Left forelimb (tissue), 1 donor: ENCODE measurements at places on chromosomes 5 and 9.

- no peak for DNase-seq
These were observed 196.7 kb downstream of the TENT4A start for GRCh38 chr5:6909901-6910300.

- DNase-seq, result no peak
These were observed 26.0 kb upstream of the OLFM1 start for GRCh38 chr9:135061441-135061840.

DNA sequence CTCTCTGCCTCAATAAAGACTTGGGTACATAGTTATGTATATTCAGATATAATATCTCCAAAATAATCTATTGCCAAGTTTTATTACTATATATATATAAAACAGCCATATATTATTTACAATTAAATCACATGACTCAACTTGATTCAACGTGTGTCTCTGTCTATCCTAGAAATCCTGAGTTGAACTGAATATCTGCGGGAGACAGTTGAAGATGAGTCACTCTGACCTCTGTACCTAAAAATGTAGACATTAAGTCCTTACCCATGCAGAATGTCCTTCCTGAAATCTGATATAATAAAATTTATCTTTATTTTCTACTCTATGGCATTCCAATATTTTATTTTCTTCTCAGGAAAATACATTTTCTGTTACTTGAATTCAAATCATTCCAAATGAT is 218.2 kb upstream of the PRDM9 start:
- no peak for DNase-seq

GRCh38 chr5:133938039-133938821 is 30.2 kb downstream of the C5orf15 start:
- no peak for DNase-seq

- no peak for DNase-seq
These were observed 497.0 kb downstream of the RAB3C start for GRCh38 chr5:59079622-59080620.

GRCh38 chr5:83810511-83810910 is 89.9 kb upstream of the HAPLN1 start:
- no peak for DNase-seq

GRCh38 chr5:101278011-101278687 is 375.1 kb upstream of the ST8SIA4 start:
- no peak for DNase-seq

DNA sequence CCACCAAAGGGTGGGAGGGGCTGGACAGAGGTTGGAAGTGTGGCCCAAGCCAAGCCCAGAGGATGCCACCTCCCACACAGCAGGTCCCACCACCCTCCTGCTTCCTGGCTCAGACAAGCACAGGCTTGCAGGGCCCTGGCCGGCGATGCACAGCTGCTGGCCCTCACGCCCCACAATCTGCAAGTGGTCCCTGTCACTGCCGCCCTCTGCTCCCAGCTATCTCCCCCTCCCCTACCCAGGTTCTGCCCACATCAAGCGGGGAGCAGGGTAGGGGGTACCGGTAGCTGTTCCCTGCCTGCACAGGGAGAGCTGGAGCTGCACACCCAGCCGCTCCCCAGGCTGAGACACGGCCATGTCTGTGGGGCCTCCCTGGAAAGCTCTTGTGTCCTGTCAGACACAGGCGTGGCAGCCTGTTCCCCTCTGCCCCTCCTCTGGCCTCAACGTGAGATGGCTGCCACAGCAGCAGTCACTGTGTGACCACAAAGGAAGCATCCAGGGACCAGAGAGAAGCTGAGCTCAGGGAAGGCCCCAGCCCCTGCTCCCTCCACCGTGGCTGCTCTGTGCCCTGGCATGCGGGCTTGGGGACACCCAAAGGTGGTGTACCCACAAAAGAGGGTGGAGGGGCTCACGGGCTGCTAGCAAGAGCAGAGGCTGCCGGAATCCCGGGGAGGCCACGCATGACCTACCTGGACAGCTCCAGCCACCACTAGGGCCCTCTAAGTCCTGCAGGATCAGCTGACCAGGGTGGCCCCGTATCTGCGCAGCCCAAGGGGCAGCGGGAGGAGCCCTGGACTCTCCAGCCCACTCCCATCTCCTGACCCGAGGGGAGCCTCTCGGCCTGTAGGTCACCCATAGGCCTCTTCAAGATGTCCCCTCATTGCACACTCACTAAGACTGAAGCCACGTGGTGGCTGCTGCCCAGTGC is 10.9 kb upstream of the ZDHHC11 start:
- no peak for DNase-seq

- no peak for DNase-seq
These were observed 200.9 kb upstream of the RIOK2 start for GRCh38 chr5:97383996-97384395.

GRCh38 chr5:96459313-96460121 is 26.5 kb upstream of the PCSK1 start:
- DNase-seq, result no peak

DNA sequence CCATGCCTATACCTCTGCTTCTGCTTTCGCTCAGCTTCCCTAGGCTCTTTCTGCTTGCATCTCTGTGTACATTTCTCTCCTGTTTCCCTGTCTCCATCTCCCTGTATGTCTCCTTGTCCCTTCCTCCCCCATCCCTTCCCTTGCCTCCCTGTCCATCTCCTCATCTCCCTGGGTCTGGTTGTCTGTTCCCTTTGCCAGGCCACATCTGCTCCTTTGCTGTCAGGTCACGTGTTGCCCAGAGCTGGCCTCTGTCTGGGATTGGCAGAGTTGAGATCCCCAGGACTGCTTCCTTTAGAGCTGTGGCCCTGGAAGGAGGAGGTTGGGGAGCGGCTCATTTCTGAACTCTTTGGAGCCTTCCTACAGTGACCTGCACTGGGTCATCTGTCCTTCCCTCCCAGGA is 31.8 kb upstream of the PTGS1 start:
- DNase-seq, result no peak

GRCh38 chr5:128284236-128284635 is 200.7 kb downstream of the SLC12A2 start:
- no peak for DNase-seq

- no peak for DNase-seq
These were observed 35.5 kb upstream of the TENT2 start for GRCh38 chr5:79576606-79577289.

- DNase-seq, result no peak
These were observed 419.4 kb upstream of the PTGER4 start for GRCh38 chr5:40260361-40260760.

GRCh38 chr9:126613651-126614050 is at the start of gene LMX1B:
Gene LMX1B, plus strand, starts transcription at chr9:126613928. Its CDS starts 522 bp downstream, at chr9:126614450.
- DNase-seq, result peak; percentile 80

- no peak for DNase-seq
These were observed 97.9 kb downstream of the CRB2 start for GRCh38 chr9:123453831-123454321.

GRCh38 chr9:133881671-133882381 is 110.3 kb downstream of the VAV2 start:
- no peak for DNase-seq

DNA sequence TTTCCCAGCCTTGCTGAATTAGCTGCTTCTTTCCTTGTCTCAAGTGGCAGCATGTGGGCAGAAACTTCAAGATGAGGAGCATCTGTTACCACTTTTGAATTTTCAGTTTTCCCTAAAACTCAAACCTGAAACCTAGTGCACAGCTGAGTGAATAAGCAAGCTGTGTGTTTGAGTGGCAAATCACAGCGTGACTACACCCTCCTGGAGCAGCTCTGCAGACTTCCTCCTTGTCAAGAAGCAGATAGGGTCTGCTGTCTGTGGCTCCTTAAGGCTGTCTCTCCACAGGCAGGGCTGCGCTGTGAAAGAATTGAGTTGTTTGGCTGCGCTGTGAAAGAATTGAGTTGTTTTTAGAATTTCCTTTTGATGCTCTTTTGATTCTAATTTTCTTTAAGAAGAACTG is 179.7 kb upstream of the HAPLN1 start:
- DNase-seq, result no peak

GRCh38 chr5:16812448-16812847 is 123.6 kb downstream of the MYO10 start:
- DNase-seq, result no peak

GRCh38 chr5:174895360-174895759 is 171.0 kb downstream of the MSX2 start:
- no peak for DNase-seq

GRCh38 chr9:91907484-91908292 is 42.3 kb downstream of the ROR2 start:
- DNase-seq, result no peak

DNA sequence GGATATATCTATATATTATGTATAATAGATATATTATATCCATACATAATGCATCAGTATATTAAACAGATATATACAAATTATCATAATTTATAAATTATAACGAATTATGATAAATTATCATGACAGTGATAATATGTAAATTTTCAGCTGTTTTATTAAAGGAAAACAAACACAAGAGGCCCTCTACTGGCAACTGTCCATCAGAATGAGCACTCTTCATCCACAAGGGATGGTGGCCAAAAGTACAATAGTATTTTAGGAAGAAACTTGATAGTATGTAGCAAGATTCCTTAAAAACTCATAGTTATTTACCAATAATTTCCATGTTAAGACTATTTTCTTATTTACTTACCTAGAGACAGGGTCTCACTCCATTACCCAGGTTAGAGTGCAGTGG is 113.3 kb upstream of the LPAR1 start:
- no peak for DNase-seq

- no peak for DNase-seq
These were observed 682 bp downstream of the DHX29 start for GRCh38 chr5:55306641-55307382.

DNA sequence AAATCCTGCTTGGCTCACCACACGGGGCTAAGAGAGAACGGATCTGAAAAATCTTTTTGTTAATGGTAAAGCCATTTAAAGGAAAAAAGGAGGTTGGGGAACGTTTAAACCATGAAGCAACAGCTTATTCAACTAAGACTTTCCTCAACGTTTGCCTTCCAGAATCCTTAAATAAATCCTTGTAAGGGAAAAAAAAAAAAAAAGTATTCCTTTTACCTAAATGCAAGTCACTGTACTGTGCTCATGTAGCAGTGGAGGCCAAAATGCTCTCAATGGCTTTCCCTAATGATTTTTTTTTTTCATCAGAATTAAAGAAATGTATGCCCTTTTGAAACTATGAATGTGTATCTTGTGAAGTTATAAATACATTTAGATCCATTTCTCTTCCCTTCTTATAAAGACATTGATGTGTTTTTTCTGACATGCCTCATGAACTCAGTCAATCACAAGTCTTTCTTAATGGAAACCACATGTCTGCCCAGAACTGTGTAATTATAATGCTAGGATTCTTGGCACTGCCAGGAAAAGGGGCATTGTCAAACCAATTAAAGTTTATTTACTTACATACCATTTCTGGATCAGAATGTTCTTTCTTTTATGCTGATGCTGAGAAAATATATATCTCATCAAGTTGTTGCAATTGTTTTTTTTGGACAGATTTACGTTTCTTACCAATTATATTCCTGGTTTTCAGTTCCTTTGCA is 107.5 kb downstream of the EBF1 start:
- no peak for DNase-seq

- no peak for DNase-seq
These were observed 8.1 kb downstream of the CCDC180 start for GRCh38 chr9:97315550-97315949.

DNA sequence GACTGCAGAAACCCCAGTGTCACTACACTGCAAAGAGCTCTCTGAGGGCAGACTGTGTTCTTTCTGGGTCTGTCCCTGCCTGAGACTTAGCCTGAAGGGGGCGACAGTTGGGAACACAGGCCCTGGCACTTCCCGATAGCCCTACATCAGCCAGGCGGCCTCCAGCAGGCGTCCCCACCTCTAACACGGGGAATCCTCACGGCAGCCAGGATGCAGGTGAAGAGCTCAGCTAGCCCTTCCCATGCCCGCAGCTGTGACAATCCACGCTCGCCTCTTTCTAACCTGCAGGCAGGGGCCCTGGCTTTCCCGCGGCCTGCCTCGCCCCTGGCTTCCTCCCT is 5.9 kb downstream of the MED22 start:
- no peak for DNase-seq

DNA sequence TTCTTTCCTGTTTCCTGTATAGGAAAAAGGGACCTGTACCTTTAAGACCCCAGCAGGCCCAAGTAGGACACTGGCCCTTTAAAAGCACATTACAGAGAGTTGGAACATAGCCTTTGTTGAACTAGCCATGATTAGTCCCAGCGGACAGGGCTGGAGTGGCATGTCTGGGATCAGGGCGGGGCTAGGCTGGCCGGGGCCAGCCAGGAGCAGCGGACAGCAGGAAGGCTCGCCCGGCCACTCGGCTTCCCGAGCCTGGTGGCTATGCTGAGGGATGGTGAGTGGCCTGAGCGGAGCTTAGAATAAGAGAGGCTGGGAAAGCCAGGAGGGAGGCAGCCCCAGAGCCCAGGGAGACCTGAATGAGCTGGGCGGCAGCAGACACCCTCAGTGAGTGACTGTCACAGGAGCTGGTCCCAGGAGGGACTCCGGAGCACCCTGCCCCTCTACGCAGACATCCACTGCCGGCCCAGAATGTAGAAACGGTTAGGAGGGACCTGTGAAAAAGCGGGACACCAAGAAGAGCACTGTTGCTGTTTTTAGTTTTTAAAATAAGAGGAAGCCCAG is 92.1 kb downstream of the DAB2IP start:
- DNase-seq, result no peak

- DNase-seq, result no peak
These were observed 253.1 kb downstream of the NPR3 start for GRCh38 chr5:32964261-32964660.

GRCh38 chr5:124912638-124913328 is 166.3 kb upstream of the ZNF608 start:
- no peak for DNase-seq

GRCh38 chr5:54704825-54705224 is 187.3 kb downstream of the SNX18 start:
- no peak for DNase-seq

DNA sequence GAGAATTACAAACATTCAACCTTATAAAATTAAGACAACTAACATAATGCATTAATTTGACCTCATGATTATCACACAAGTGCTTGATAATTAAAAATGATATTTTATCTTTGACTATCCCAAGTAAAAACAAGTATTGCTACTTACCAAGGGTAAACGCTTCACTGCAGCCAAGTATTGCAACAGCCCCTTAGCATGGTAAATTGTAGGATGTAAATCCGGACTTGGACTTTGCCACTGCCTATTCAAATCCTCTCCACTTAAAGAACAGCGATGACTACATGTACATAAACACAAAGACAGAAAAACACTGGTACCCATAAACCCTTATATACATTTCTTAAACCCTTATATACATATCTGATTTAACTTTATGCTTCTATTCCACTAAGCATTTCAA is 155.1 kb downstream of the AGTPBP1 start:
- no peak for DNase-seq

- DNase-seq, result peak; percentile 88
These were observed 316.2 kb upstream of the CLINT1 start for GRCh38 chr5:158174918-158175851.
